Erythroblast (primary cell): ENCODE measurements at places on chromosomes 2 and 18.
A peak's percentile ranks its signal among the peaks of the same experiment; 100 is the strongest.

DNA sequence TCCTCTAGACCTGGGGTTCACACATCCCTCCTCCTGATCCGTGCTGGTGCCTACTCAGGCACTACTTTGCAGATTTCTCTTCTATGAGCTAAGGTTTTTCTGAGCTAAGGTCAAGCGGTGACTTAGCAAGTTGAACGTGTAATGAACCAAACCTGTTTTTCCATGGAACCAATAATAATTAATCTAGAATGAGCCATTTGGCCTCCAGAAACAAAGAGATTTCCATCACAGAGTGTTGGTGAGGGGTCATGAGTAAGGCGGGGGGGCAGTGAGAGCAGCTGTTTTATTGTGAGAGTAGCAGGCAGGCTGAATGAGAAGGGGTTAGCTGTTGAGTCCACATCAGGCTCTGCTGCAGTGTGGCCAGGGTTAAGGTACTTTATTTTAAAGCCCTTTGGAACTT, 112.0 kb upstream of the FOSL2 start:
- DNase-seq = no peak

- DNase-seq = no peak
These were observed 104.7 kb upstream of the NOSTRIN start for GRCh38 chr2:168697668-168698121.

DNA sequence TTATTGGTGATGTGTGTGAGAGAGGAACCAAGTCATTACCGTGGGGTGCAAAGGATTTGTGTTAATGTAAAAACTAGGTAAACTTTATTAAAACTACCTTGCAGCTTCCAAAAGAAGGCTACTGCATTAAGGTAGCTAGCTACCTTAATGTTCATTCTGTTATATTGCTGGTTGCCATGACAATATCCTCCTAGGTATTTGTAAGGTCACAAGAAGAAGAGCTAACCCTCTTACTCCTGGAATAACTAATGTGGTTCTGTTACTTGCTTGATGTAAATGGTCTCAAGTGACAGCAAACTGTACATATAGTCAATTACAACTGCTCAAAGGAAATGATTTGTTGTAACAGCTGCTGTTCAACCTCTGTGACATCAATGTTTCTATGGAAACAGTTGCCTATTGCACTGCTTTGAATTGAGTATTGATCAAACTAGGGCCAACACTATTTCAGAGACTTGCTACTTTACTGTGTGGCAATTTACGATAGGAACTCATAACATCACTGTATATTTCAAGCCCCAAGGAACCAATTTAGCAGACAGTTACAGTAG, 319.8 kb upstream of the HNRNPA3 start:
- no peak for DNase-seq

DNA sequence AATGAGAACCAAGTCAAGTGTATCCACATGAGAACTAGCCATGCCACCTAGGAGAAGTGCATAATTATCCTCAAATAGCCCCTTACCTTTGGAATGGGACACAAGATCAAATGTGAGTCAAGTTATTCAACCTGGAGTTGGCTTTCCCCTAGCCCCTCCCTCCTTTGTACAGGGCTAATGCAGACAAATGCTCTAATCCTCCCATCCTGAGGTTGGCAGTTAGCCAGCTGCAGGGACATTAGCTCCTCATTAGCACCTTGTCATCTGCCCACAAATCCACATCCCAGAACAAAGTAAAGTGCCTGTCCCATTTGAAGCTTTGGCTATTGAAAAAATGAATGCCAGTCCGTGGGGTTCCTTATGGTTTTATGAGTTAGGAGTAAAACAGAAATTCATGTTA, 294.1 kb upstream of the FANCL start:
- DNase-seq = no peak

DNA sequence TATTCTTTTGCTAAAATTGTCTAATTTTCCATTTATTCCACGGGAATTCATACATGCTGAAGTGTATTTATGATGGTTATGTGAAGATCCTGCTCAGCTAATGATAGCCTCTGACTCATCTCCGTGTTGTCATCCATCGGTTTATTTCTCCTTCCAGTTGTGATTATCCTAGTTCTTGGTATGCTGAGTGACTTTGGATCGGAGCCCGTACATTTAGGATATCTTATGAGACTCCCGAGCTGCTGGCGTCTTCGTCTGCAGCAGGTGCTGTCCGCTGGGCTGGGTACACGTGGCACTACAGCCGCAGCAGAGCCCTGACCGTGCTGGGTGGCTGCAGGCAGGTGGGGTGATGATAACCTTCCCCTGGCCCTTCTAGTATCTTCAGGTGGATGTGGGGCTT, 40.1 kb upstream of the GALR1 start:
- peak; percentile 16 for DNase-seq

DNA sequence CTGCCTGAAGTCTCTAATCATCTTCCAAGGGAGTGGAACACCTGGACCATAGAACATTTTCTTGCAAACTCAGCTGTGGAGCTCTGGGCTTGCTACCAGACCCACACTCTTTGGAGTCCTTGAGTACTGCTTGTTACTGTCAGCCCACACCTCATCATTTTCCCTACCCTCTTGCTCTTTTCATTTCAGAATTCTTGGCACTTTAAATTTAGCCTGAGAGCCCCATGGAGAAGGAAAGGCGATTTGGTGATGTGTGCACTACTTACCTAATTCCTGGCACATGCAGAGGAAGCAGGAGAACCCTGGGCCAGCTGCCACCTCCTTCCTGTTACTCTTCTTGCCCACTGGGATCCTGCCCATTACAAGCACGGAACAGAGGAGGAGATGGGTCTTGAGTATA, 31.7 kb downstream of the TMEM178A start:
- DNase-seq = no peak

DNA sequence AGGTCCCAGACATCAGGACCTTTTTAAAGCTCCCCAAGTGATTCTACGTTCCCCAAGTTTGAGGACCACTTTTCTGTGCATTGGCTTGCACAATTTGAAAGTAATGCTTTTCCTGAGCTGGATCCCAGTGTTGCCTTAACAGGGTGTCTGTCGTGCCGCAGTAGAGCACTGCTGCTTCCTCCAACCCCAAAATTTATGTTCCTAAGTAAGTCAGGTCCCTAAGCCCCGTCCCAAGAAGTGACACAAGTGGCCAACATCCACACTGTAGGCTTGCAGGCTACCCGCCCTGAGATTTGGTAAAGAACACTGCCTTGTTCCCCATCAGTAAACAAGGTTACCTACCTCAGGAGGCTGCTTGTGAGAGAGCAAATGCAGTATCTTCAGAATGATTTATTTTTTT, 2.0 kb downstream of the SFT2D3 start:
- DNase-seq = no peak

- peak; percentile 38 for DNase-seq
These were observed 1.6 kb downstream of the WDFY1 start for GRCh38 chr2:223943561-223944008.

GRCh38 chr2:40783704-40784103, 331.8 kb upstream of the SLC8A1 start:
- no peak for DNase-seq

GRCh38 chr2:58640042-58640441, 398.9 kb upstream of the FANCL start:
- DNase-seq = no peak

GRCh38 chr2:190879474-190880377, 895 bp upstream of the GLS start:
- DNase-seq = no peak

- peak; percentile 42 for DNase-seq
These were observed 2.4 kb upstream of the LDLRAD4 start for GRCh38 chr18:13216092-13216582.

DNA sequence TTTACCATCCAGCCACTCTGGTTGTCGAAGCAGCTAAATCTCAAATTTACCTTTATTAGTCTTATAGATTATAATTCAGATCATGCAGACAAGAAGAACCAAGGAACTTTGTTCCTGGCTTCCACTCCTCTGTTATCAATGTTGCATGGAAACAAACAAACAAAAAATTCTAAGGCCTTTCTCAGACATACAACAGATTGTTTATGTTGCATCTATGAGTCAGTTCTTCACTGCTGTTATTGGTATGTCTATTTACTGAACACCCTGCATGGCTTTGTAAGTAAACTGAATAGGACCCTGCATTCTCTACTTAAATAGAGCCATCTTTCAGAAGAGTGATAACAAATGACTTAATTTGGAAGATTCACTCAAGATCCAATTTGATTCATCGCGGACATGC, 1.6 kb upstream of the ANKRD44 start:
- no peak for DNase-seq

DNA sequence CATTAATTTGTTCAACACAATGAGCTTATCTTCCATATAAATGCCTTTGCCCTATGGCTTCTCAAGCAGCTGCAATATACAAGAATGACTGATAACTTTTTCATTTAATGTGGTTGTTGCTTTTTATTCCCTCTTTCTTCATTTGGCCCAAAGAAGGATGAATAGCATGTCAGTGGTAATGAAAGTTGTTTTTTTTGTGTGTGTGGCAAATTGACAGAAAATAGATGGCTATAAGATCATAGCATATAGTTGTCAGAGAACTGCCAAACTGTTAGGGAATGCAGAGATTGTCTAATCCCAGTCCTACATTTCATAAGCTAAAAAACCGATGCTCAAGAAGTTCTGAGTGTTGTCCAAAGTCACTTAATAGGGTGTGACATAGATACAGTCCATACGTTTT, 244.3 kb downstream of the ACTR3 start:
- no peak for DNase-seq

DNA sequence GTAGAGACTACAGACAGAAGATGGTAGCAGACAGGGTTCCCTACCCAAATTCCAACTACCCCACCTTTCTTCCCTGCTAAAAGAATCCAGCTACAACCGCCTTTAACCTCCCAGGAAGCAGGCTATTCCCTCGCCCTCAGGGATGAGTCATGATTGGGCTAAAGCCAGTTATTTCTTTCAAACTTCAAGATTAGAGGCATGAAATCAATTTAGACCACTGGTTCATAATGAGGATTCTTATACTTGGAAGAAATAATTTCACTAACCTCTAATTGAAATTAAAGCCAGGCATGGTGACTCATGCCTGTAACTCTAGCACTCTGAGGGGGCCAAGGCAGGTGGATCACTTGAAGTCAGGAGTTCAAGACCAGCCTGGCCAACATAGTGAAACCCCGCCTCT, 20.0 kb downstream of the TRIP12 start:
- peak; percentile 35 for DNase-seq

DNA sequence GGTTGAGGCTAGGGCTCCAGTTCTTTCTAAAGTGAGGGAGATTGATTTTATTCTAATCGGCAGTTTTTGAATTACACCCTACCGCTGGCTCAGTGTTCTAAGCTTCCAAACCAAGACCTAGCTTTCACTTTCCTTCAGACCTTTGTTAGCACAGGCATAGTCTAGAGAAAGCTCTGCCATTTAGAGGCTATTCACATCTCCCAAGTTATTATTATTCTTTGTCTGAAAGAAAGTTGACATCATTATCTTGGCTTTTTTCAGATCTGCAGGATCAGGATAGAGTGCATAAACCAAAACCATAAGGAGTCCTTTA, 276.8 kb downstream of the ASXL3 start:
- DNase-seq = no peak

DNA sequence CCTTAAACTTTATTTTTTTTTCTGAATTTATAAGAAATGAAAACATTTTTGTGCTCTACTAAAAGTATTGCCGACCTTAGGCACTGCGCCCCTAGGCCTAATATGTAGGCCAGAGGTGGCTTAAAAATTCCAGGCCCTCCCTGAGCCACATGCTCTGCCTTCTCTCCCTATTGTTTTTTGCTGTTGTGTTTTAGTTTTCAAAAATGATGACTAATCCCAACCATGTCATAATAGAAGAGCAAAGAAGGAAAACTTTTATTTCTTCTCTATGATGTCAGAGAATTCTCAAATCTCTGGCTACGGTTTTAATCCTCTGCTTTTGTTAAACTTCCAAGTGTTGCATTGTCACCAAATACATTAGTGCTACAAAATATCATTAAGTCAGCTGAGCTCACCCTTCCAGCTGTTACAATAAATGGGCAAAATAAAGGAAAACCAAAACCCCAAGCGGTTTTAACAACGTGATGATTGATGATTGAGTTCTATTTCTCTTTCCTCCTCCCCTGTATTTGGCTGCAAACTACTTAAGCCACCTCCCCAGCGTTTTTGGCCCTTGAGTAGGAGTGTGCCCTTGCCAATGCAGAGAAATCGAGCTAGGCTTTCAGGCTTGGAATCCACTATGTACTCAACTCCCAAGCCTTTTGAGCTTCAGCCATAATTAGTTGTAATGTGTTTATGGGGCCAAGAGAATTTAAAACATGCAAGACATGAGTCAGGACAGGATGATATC, 163.5 kb upstream of the POU3F3 start:
- no peak for DNase-seq

GRCh38 chr2:127612111-127612822, 33.7 kb upstream of the GPR17 start:
- no peak for DNase-seq

GRCh38 chr18:13804305-13804704, 19.6 kb upstream of the MC5R start:
- no peak for DNase-seq

GRCh38 chr18:79275992-79276391, 119.7 kb upstream of the NFATC1 start:
- DNase-seq = no peak

GRCh38 chr2:222656526-222657446, 894 bp upstream of the FARSB start:
- no peak for DNase-seq

GRCh38 chr2:19739256-19739655, 162.5 kb downstream of the TTC32 start:
- no peak for DNase-seq

DNA sequence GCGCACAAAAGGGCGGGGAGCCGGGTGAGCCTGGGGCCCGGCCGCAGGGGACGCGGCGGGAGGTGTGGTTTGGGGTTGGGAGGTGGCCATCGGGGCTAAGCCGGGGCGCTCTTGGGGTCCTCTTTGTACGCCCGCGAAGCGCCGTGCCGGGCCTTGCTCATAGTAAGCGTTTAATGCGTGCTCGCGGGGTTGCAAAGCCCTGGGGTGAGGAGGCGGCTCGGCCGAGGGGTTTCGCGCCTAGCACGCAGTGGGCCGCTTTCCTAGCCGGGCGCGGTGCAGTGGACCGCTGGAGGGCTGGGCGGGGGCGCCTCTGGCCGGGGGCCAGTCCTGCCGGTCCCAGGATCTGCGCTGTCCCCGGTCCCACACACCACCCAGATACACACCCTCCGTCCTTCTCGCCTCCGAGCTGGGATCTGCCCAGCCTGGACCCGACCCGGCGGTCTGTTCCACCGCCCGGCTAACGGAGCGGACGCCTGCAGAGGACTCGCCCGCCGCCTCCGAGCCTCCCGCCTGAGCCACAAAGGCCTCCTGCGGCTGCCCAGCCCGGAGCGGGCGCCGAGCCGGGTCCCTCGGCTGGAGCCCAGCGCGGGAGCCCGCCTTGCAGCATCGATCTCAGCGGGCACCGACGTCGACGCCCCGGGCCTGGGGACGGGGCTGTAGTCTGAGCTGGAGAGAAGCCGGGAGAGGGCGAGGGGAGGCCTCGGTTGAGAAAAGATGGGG, 564 bp downstream of the DPYSL5 start:
- DNase-seq = no peak
